Chondrocyte (in vitro differentiated cells): ENCODE measurements at places on chromosomes 13 and 19. TPM values are rescaled to one million over a fixed set of nuclear protein-coding genes. Genes with fewer than 3 reads are reported as not detected.
A peak's percentile ranks its signal among the peaks of the same experiment; 100 is the strongest.

The PLVAP gene
- 0.22 to 0.44 TPM in 2 of 3 replicates, not detected in the other for total RNA-seq

The PRR19 gene
- 0.24 to 1.7 TPM (median 0.82 TPM) in 3 replicates for total RNA-seq

The FBXL12 gene
- total RNA-seq, result 24.2 to 27.8 TPM (median 26.7 TPM) in 3 replicates

The KLK11 gene
- total RNA-seq, result not detected in 3 replicates

The JOSD2 gene
- 42.5 to 44.7 TPM (median 43.1 TPM) in 3 replicates for total RNA-seq

DNA sequence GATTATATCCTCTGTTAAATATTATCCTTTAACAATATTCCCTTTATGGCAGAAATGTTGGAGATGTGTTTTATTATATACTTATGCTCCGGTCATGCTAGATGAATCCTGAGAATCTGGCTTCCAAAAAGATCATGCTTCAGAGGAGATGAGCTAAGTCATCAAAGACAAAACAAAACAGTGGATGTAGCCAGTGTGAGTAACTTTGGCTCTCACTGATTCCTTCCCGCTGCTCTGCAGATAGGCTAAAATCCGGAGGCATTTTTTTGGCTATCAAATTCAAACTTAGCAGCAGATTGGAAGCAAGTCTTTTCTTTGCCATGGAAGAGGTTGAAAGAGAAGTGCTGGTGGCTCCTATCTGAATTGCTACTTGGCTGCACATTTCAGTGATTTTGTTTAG is 295.9 kb downstream of the GPC6 start:
- peaks cover 10% of the 10 kb centered on the region for H3K4me1 ChIP-seq
- DNase-seq, result no peak
- H3K4me3 ChIP-seq, result no peak overlapping the region
- H3K27me3 ChIP-seq, result no peaks in the 10 kb centered on the region
- H3K36me3 ChIP-seq, result no peaks in the 10 kb centered on the region

DNA sequence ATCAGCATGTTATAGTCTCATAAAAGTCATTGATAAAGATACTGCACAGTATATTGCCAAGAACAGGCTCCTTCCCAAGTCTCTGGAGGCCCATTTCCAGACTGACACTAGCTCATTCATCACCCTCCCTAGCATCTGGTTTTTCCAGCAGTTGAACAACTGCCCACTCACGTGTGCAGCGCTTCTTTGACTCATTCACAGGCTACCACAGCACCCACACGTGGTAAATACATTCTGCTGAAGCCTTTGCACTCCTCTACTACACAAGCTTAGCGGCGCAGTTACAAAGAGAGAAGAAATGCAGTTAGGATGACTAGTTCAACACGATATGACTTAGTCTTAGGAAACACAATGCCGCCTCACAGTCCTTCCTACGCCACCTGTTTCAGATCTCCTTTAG is 87.7 kb downstream of the DOCK9 start:
- DNase-seq, result no peak

GRCh38 chr13:53800011-53800410 is 771.4 kb downstream of the OLFM4 start:
- H3K27me3 ChIP-seq, result peaks cover 2% of the 10 kb centered on the region
- no peak overlapping the region for H3K4me3 ChIP-seq
- DNase-seq, result no peak
- H3K36me3 ChIP-seq, result peaks cover 2% of the 10 kb centered on the region

DNA sequence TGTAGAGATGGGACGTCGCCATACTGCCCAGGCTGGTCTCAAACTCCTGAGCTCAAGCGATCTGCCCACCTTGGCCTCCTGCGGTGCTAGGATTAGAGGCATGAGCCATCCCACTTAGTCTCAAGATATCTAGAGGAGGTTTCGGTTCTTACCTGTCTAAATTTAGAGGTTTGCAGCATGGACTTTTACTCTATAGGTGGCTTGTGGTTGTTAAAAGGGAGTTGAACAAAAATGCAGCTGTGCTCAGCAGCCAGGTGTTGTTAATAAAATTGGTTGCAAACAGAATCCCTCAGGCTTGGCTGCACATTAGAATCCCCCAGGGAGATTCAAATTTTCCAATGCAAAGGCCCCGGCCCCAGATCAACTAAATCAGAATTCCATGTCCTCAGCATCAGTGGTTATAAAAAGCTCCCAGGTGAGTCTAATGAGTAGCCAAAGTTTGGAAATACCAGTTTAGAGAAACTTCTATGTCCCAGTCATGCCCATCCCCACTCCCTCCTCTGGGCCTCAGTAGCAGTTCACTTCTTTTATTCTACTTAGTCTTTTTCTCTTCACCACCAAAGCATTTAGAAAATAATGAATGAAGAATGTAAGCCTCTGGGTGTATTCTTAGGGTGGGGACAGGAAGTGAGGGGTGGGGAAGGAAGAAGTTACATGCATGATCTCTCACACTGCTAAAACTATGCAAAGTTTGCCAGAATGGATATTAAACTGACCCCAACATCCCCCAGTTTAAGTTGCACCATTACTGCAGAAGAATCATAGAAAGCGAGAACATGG is 471.0 kb downstream of the COG6 start:
- H3K27ac ChIP-seq, result peak overlapping the region; percentile 25
- DNase-seq, result no peak
- H3K27me3 ChIP-seq, result no peaks in the 10 kb centered on the region

DNA sequence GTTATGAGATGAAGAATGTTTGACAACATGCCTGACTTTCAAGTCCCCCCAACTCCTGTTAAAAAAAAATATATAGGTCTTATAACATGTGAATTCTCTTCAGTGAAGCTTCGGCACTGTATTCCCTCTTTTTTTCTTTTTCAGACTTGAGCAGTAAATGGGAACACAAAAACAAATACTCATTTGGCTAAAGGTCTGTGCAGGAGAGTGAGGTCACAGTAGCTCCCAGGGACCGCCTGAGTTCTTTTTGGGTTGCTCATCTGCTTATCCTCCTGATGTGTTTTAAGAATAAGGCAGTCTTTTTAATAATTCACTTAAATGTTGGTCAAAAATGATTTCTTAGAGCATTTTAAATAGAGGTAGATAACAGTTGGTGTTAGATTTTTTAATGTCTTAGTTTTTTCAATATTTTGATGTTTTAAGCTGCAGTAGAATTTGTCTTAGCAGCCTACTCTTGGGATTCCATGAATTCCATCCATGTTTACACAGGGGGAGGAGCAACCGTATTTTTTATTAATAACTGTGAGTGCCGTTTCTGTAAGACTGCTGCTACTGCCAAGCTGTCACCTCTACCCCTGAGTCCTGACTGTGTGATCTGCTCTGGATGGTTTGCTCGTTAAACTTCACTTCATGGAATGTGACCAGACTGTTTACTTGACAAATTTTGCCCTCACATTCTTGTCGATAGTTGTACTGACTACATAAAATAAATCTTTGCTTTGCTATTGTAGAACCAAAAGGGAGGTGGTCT is 14.9 kb downstream of the HNRNPM start:
- H3K36me3 ChIP-seq, result peaks cover 14% of the 10 kb centered on the region
- peak overlapping the region; percentile 99 for H3K27ac ChIP-seq
- DNase-seq, result peak; percentile 12

DNA sequence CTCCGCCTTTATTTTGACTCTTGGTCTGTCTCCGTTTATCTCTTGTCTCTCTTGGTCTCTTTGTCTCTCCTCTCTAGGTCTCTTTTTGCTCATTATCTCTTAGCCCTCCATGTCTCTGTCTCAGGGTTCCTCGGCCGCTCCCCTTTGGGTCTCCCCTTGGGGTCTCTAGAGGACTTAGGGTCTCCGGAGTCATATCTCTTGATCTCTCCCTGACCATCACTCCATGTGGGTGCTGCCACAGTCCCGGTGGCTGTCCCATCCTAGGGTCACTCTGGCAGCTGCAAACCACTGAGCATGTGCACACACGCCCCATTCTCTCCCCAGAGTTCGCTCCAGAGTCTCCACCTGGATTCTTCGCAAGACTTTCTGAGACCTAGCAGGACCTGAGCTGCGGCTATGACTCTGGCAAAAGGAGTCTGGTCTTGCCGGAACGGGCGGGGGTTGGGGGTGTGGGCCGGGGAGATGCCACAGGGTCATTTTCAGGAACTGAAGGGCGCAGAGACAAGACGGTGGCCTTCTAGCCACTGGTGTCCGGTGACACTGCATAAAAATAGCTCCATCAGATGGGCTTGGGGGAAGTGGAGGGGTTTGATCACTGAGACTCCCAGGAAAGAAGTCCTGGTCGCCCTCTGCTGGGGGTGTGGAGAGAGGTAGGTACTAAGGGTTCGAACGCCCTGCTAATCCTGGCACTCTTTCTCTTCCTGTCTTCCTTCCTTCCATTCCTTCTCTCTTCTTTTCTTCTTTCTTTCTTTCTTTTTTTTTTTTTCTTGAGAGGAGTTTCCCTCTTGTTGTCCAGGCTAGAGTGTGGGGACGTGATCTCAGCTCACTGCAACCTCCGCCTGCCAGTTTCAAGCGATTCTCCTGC is 1.2 kb upstream of the KCNA7 start:
- no peak overlapping the region for H3K27ac ChIP-seq
- no peak for DNase-seq
- H3K4me1 ChIP-seq, result peaks cover 10% of the 10 kb centered on the region
- H3K36me3 ChIP-seq, result peaks cover 4% of the 10 kb centered on the region
- peaks cover 16% of the 10 kb centered on the region for H3K27me3 ChIP-seq
- peak overlapping the region; percentile 69 for H3K4me3 ChIP-seq

DNA sequence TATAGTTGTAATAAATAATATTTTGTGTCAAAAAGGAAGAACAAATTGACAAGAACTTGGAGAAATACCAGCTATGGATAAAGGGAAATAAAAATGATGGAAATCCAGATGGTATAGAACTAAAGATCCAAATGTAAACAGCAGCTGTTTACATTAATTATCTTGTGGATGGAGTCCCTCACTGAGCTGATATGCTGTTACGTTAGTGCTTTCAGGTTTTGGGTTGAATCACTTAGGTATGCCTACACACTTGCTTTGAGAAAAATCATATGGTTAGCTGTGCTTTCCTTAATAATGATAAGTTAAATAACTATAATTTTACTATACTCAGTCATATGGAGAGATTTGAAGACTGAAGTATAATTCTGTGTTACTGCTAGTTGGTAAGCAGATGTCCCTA is 27.7 kb downstream of the WASF3 start:
- H3K27ac ChIP-seq, result peak overlapping the region; percentile 89
- H3K27me3 ChIP-seq, result no peaks in the 10 kb centered on the region
- no peak for DNase-seq
- H3K4me3 ChIP-seq, result peak overlapping the region; percentile 58
